ENCODE measurements at places on chromosomes 5 and 9.

- no peak for DNase-seq
Measured at GRCh38 chr5:115306011-115306536, 9.6 kb upstream of the CCDC112 start.

DNA sequence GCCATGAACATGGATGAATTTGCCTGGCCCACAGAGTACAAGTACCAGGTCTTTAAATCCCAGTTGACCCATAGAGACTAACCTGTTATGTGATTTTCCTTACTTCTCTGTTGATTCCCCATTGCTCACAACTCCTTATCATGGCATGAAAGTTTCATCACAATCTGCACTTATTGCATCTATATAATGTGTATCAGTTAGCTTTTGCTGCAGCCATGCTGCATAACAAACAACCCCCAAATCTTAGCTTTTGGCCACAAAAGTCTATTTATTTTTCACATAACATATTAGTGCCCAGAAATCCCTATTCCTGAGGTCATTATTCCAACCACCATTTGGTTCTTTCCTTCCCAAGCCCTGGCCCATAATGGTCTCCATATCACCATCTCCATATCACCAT, 3.7 kb downstream of the GGTA1 start:
- no peak for DNase-seq

DNA sequence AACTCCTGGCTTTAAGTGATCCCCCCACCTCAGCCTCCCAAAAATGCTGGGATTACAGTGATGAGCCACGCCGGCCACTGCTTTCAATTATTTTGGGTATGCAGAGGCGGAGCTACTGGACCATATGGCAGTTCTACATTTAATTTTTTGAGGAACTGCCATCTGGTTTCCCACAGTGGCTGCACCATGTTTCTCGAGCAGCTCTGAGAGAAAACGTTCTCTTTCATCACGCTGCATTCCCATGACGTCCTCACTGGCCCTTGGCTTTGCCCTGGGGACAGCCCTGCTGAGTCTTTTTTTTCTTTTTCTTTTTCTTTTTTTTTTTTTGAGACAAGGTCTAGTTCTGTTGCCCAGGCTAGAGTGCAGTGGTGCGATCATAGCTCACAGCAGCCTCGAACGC, 35.5 kb upstream of the GRHPR start:
- peak; percentile 19 for DNase-seq

- DNase-seq, result no peak
Measured at GRCh38 chr5:154830219-154830595, 20.2 kb downstream of the FAXDC2 start.

- DNase-seq, result no peak
Measured at GRCh38 chr9:85432599-85432998, 309.2 kb downstream of the AGTPBP1 start.

DNA sequence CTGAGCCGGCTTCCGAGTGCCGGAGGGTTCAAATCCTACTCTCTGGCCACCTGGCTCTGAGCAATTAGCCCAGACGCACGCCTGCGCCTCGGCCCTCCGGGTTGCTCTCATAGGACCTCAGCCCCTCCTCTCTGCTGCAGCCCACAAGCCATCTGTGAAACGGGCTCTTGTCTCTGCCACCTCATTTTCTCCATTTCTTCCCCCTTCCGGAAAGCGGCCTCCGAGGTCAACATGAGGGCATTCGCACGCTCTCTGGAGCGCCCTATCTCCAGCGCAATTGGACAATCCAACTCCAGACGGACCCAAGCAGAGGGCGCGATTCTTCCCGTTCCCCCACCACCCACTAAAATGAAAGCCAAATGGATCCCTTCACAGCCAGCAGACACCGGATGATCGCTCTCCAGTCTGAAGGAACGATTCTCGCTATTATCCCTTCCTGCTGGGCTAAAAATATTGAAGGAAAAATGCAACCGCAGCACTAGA, 41.5 kb downstream of the VAV2 start:
- DNase-seq, result peak; percentile 42

GRCh38 chr5:6373081-6373846, 5.1 kb downstream of the MED10 start:
- no peak for DNase-seq

DNA sequence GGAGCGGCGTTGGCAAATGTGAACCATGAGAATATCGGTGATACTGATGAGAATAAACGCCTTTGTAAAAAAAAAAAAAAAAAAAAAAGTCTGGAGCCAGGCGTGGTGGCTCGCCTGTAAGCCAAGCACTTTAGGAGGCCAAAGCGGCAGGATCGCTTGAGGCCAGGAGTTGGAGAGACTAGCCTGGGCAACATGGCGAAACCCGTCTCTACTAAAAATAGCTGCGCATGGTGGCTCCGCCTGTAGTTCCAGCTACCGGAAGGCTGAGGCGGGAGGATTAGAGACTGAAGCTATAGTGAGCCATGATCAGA, 425 bp upstream of the NFX1 start:
- DNase-seq, result no peak

- no peak for DNase-seq
Measured at GRCh38 chr5:181084621-181085195, 44.6 kb downstream of the BTNL9 start.
